ENCODE measurements at places on chromosomes 5 and 9. TPM values are rescaled to one million over a fixed set of nuclear protein-coding genes. Genes with fewer than 3 reads are reported as not detected.

The CNOT8 gene
- total RNA-seq: 26.3 TPM

The PTGR1 gene
- 44.9 TPM for total RNA-seq

The TTC23L gene
- total RNA-seq: not detected

The SHC3 gene
- total RNA-seq: 1.1 TPM

The PCDHGA9 gene
- total RNA-seq: 4.2 TPM

The F12 gene
- total RNA-seq: not detected

- no peak for DNase-seq
Measured at GRCh38 chr9:132005899-132006298, 73.8 kb downstream of the MED27 start.

DNA sequence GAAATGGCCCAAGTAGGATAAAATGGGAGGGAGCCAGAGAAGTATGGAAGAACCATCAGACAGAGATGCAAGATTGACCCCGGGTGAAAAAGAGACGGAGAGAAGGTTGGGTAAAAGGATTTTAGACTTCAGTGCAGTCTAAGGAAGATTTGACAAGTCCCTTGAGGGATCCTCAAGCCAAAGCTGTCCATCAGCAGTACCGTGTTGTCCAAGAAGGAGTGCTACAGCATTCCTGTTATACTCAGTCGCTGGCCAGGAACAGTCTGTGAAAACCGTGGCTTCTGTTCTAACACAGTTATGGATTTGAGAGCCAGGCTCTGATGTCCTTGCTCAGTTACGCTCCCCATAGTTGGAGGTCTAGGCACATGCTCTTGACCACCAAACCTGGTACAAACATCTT, 383.9 kb upstream of the DAB2 start:
- no peak for DNase-seq

DNA sequence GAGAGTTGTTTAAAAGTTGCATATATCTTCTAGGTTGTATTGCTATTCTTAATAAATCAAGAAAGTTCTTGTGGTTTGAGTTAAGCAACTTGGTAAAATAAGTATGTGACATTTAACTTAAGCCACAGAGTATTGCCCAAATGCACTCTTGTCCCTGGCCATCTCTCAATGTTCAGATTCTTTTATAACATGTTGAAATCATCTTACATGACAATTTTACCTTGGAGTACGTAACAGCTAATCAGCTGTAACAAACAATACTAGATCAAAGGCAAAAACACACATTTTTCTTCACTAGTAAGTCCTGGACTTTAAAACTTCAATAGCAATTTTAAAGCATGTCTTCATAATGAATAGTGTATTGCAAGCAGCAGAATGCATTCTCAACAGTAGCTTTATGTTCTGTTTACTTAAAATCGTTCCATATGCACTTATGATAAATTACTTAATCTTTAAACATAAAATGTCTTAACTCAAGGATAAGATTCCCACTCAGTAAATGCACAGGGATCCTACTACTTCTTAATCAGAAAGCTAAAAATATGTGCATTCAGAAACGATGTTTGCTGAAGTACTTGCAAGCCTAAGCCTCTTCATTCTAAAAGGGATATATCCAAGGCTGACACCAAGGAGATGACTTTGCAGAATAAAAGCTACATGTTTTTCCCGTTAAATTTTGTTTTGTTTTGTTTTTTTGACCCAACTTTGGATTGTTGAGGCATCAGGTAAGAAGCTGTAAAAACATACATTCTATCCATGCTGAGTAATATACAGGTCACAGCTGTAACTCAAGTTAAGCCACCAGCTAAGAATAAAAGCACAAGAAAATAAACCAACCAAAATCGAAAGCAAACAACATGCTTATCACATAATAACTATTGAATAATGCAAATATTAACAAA, 86.1 kb upstream of the NFIB start:
- no peak for DNase-seq

- DNase-seq: no peak
Measured at GRCh38 chr9:127049581-127049980, 72.9 kb downstream of the ANGPTL2 start.

GRCh38 chr9:136544548-136544963, 1.3 kb downstream of the NOTCH1 start:
- DNase-seq: peak; percentile 85

DNA sequence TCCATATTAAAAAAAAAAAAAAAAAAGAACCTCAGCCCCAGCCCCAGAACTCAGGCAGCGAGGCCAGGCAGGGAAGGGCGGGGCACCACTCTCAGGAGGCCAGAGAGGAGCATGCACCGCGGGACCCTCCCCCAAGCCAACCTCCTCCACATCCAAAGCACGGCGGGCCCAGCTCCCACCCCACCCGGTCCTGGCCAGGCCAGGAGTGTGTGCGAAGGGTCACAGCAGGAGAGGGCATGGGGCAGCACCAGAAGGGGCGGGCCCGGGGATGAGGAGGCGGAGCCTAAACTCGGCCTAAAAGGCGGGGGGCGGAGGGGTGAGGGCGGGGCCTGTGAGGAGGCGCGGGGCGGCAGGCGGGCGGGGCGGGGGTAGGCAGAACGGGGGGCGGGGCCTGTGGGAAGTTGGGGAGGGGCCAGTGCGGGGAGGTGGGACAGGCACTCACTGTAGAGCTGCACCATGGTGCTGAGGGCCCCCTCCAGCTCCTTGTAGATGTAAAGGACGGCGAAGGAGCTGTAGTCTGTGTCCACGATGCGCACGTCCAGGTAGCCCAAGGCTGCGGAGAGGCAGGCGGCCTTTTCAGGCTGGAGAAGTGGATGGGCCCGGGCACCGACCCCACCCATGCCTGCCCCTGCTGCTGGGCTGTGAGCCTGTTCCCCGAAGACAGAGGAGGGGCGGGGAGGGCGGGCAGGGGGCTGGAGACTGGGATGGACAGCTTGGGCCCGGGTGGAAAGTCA, 1.2 kb downstream of the LCN15 start:
- DNase-seq: peak; percentile 74

DNA sequence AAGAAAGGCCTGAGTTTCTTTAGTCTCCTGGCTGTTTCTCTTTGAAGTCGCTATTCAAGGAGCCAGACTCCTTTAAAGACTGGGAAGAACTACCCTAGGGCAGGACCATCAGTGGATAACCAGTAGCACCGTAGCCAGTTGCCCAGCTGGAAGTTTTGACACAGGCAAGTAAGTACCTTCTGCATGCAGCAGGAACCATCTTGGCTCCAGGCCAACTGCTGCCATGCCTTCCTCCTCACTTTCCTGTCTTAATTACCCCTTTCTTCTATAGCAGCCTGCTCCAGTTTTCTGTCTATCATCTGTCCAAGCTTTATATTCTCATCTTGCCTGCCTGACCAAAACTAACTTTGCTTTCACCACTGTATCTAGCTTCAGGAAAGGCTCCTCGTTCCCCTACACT, 149.7 kb upstream of the SV2C start:
- DNase-seq: no peak

- peak; percentile 60 for DNase-seq
Measured at GRCh38 chr9:68437785-68438184, 81.4 kb downstream of the PGM5 start.

GRCh38 chr9:79201636-79202035, 370.1 kb upstream of the TLE4 start:
- no peak for DNase-seq

- no peak for DNase-seq
Measured at GRCh38 chr5:120375248-120375647, 88.9 kb upstream of the PRR16 start.

DNA sequence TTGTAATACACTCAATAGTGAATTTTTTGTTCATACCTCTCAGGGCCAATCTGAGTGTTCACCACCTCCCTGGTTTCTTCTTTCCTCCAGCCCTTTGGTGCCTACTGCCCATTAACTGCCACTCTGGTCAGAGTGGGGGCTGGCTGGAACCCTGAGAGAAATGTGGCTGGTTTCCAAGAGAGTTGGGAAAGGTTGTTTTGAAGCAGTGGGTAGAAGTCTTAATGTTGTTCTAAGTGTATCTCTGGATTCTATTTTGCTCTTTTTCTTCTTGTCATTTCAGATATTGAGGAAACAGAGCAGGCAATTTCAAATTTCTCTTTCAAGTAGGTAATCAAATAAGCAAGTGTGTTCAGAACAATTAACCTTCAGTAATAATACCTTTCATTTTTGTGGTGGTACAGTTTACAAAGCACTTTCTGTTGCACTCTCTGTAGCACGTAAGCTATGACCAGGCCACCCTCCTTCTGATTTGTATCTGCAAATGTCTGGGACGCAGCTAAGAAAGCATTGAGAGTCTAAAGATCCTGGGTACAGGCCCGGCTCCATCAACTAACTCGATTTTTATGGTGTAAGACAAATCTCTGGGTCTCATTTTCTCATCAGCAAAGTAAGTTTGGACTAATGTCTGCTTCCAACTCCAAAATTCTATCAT, 8.4 kb downstream of the SLC1A3 start:
- no peak for DNase-seq

- DNase-seq: peak; percentile 71
Measured at GRCh38 chr5:32017692-32018367, 156.3 kb downstream of the GOLPH3 start.

GRCh38 chr9:16824545-16825330, 45.7 kb downstream of the BNC2 start:
- no peak for DNase-seq

Measured in Right ventricle myocardium inferior (tissue), 1 donor.